Fibroblast of skin of back (primary cell): ENCODE measurements at places on chromosomes 7 and 10.
A peak's percentile ranks its signal among the peaks of the same experiment; 100 is the strongest.

GRCh38 chr10:21130683-21131442 is 233.8 kb upstream of the NEBL start:
- no peak for DNase-seq

DNA sequence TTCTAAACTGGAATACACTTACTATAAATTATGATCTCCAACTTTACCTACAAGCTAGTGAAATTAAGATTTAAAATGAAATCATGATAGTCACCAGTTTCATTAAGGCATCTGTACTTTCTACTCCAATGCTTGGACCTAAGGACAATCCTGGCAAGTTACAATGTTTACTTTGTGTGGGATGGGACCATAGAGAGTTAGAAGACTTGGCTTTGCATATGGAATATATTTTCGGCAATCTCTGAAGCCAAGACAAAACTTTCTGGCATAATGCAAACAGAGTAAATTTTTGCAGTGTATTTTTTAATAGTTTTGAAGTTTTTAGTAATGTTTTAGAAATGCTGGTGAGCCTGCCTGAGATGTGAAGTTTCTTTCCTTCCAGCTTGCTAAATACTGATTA is 248.9 kb downstream of the ABCA13 start:
- DNase-seq, result no peak

DNA sequence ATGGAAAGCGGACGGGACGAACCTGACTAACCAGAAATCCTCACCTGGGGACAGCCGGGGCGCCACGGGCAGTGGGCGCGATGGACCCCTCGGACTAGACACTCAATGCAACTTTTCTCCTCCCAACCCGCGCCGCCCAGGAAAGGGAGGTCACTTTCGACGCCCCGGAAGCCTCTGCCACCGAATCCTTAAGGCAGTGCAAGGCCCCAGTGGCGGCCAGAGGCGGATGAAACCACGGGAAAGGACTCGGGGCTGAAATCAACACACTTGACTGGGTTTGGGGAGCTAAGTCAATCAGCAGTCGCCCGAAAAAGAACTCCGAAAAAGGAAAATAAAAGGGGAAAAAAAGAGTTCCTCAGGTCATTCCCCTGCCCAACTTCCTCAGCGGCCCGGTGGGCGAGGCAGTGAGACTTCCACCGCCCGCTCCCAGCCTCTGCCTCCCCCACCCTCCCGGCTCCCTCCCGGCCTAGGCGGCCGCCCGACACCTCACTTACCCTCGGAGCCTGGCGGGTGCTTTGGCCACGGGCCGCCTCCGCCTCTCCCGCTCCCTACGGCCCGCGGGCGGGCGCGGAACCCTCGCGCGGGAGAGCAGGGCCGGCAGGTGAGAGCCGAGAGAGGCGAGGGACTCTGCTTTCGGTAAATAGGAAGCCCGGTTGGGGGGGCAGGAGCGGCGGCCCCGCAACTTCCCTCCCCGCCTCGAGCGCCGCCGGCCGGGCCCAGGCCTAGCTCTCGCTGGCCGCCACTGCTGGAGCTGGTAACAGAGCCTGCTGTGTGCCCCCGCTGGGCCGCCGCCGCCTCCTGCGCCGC is 518 bp downstream of the WAPL start:
- DNase-seq, result peak; percentile 71

- peak; percentile 2 for DNase-seq
Observed at GRCh38 chr7:29763266-29763665, 43.0 kb upstream of the WIPF3 start.

GRCh38 chr10:12888470-12888869 is 113.0 kb downstream of the CCDC3 start:
- no peak for DNase-seq

GRCh38 chr10:7948371-7949000 is 106.0 kb upstream of the GATA3 start:
- peak; percentile 69 for DNase-seq

- peak; percentile 8 for DNase-seq
Observed at GRCh38 chr10:21638681-21639080, 104.6 kb downstream of the MLLT10 start.

GRCh38 chr7:135784013-135784412 is 35.4 kb upstream of the FAM180A start:
- no peak for DNase-seq

DNA sequence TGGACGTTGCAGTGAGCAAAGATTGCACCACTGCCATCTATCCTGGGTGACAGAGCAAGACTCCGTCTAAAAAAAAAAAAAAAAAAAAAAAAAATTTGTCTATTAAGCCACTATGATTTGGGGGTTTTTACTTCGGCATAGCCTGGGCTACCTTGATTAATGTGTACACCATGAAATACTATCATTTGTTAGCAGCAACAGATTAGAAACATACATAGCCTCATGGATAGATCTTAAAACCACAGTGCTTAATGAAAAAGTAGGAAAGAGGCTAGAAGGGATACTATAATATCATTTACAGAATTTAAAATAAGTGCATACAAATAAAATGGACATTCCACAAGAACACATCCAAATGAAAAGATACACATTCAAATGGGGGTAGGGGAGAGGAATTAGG is 77.3 kb upstream of the IL6 start:
- no peak for DNase-seq

GRCh38 chr7:24705461-24705954 is 51.8 kb downstream of the GSDME start:
- no peak for DNase-seq

- DNase-seq, result no peak
Observed at GRCh38 chr10:60025279-60025678, 118.9 kb upstream of the CCDC6 start.

- no peak for DNase-seq
Observed at GRCh38 chr7:77447616-77448015, 31.5 kb upstream of the GSAP start.

- DNase-seq, result no peak
Observed at GRCh38 chr7:36286226-36286625, 103.4 kb upstream of the ANLN start.

DNA sequence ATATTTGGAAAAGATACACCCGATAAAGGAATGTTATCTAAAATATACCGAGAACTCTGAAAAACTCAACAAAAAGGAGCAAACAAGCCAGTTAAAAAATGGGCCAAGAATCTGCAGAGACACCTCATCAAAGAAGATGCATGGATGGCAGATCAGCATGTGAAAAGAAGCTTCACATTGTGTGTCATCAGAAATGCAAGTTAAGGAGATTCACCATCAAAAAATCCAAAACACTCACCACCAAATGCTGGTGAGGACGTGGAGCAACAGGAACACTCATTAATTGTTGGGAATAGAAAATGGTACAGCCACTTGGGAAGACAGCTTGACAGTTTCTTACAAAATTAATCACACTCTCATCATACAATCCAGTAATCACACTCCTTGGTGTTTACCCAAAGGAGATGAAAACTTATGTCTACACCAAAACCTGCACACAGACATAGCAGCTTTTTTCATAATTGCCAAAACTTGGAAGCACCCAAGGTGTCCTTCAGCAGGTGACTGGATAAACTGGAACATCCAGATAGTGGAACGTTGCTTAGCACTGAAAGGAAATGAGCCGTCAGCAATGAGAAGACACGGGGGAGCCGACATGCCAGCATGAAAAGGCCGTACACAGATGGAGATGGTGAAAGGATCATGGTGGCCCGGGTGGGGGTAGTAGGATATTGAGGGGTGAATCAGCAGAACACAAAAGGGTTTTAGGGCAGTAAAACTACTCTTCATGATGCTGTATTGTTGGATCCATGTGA is 27.9 kb upstream of the PWWP2B start:
- DNase-seq, result peak; percentile 87
